ENCODE measurements at places on chromosomes 1 and 21.

GRCh38 chr1:219296430-219297355 is 123.0 kb downstream of the LYPLAL1 start:
- no peak for DNase-seq

GRCh38 chr1:33377756-33378155 is 53.1 kb downstream of the PHC2 start:
- DNase-seq = no peak

GRCh38 chr1:230248016-230248888 is 177.9 kb downstream of the PGBD5 start:
- no peak for DNase-seq

- DNase-seq = peak; percentile 53
These were observed 36.4 kb upstream of the HHAT start for GRCh38 chr1:210292231-210292871.

DNA sequence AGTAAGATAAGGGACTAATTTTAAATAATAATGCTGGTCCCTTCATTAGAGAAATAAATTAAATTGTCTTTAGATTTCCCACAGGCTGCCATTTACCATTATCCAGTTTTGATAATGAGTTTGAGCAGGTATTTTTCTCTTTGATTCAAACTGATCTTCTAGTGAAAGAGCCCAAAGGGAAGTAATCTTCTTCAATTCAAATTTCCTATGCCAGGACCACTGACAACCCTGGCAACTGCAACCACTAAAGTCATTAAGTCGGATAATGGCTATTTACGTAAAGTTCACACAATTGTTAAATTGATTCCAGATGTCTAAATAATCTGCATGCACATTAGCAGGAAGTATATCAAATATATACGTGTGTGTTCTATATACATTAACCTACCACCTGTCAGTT is 399.3 kb downstream of the PTPRC start:
- no peak for DNase-seq

- no peak for DNase-seq
These were observed 14.3 kb upstream of the WDTC1 start for GRCh38 chr1:27220096-27220495.

DNA sequence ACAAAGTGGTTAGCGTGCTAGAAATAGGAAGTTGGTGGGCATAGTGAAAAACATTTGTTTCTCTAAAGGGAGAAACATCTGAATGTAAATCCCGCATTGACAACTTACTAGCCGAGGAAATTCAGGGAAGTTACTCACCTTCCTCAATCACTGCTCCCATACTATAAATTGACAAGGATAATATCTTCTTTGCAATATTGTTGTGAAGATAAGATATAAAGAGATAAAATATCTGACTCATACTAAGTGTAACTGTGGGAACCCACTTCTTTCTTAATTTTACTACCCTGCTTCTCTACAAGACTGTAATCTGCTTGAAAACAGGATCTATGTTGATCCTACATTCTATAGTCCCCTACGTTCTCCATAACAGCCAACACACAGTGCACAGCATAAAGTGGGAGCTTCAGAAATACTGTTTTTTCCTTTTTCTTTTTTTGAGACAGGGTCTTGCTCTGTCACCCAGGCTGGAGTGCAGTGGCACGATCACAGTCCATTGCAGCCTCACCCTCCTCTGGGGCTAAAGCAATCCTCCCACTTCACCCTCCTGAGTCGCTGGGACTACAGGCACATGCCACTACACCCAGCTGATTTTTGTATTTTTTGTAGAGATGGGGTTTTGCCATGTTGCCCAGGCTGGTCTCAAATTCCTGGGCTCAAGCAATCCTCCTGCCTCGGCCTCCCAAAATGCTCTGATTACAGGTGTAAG is 57.4 kb upstream of the C1orf21 start:
- DNase-seq = no peak

DNA sequence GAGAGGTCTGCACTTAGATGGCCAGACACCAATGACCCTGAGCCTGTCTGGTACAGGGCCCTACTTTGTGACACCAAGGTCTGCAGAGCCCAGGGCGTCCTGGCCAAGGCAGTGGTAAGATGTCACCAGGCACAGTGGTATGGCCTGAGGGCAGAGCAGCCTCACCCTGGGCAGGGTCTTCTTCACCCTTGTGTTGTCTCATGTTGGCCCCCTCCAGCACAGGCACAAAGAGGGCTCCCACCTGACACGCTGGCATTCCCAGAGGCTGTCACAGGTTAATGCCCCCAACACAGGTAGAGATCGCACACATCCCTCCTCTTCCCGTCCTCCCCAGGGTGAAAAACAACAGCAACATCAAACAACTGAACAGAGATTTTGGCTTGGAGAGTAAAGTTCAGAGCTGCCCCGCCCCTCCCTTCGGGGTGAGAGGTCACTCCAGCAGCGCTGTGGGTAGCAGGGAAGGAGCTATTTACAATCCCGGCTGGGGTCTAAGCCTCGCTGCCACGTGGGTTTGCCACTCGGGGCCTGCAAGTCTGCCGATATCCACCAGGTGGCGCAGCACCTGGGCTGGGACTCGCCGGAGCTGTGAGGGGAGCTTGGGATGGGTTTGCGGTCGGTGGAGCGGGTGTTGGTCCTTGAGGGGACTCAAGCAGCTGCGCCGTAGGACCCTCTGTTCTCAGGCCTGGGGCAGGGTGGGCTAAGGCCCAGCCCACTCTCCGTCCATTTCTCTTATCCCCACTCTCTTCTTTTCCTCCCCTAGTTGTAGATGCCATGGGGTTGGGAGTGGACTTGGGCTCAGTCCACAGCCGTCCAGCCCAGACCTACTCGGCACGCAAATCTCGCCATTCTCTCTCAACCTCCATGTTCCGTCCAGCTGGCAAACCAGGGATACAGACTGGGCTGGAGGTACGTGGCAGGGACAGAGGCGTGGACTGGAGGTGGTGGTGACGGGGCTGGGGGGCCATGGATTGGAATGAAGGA is 12.7 kb downstream of the EFNA3 start:
- peak; percentile 75 for DNase-seq

- DNase-seq = no peak
These were observed 1706.6 kb downstream of the MRPL39 start for GRCh38 chr21:23900727-23901126.

GRCh38 chr1:175901076-175901836 is 157.9 kb upstream of the TNR start:
- no peak for DNase-seq

DNA sequence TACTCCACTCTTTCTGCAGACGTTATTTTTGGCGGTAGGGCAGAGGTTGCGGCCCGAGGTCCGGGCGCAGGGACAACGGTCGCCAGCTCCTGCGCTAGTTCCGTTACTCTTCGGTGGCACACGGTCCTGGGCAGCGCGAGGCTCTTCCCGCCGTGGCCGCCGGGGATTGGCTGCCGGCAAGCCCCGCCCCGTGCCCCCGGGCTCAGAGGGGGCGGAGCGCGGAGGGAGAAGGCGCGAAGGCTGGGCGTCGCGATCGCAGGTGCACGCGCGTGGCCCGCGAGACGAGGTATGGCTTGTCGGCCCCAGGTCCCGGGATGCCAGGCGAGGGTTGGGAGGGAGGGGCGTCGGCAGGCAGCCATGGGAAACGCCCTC is 518 bp upstream of the SHE start:
- no peak for DNase-seq

DNA sequence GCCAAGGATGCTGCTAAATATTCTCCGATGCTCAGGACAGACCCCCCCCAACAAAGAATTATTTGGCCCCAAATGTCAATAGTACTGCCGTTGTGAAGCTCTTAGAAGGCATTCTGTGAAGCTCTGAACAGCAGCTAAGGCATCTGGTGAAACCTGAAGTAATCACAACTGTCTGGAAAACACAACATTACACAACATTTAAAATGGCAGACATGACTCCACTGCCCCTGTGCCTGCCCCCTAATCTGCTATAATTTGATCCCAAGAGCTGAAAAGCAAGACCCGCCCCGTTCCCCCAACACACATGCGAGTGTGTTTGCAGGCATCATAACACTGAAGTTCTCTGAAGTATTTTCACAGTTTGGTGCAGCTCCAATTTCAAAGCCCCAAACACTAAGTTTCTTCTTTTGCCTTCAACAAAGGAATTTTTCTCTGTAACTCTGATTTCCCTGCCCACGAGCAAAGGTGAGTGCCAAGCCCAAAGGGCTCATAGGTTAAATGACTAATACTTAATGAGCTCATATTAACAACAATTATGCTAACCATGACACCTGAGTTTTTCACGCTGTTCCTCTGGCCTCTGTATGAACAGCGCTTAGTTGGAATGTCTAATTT is 129.2 kb downstream of the CLIC6 start:
- DNase-seq = no peak

GRCh38 chr1:193766329-193766728 is 579.9 kb upstream of the B3GALT2 start:
- no peak for DNase-seq

DNA sequence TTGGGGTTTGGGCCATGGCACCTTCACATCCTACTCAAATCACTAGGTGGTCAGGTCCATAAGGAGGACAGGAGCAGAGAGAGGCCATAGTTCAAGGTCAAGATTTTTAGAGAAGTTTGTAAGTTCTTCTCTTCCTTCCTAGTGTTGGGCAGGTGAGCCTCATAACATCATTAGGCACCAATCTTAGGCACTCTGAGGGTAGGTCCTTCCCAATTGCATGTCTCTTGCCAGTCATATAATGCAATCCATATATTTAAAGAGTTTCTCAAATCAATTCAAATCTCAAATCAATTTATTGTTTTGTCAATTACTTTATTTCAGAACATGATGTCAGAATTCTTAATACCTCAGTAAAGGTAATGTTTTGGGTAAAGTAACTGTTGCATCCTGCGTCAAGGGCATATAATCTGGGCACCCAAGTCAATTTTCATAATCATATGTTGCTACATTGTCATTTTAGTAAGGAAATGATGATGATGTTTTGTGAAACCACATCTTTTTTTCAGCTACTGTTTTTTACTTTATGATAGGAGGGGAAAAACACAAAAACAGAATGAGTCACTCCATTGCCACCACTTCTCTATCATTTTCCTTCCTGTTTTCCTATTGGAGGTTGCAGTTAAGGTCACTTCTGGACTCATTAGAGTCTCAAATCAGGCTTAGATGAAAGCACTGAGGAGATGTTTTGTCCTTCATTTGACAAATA is 122.7 kb downstream of the UCHL5 start:
- DNase-seq = no peak

- DNase-seq = no peak
These were observed 32.9 kb downstream of the ADCY10 start for GRCh38 chr1:167881069-167881468.

GRCh38 chr1:211335522-211336157 is 9.0 kb downstream of the TRAF5 start:
- no peak for DNase-seq

DNA sequence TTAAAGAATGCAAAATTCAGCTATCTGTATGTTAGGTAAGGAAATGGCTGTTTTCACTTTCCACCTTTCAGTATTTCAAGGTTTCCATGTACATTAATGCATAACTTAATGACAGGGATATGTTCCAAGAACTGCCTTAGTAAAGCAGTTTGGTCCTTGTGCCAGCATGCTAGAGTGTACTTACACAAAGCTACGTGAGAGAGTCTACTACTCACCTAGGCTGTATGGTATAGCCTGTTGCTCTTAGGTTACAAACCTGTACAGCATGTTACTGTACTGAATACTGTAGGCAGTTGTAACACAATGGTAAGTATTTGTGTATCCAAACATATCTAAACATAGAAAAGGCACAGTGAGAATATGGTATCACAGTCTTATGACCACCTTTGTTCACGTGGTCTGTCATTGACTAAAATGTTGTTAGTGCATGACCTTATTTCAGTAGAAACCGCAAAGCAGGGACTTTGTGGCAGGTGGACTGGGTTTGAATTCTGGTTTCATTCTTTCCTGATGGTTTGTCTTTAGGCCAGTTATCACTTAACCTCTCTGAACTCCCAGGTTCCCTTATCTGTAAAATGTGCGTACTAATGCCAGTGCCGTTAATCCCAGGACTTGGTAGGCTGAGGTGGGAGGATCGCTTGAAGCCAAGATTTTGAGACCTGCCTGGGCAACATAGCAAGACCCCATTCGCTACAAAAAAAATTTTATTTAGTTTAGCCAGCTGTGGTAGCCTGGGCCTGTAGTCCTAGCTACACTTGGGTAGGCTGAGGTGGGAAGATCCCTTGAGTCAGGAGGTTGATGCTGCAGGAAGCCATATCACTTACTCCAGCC is 4.9 kb downstream of the SMYD2 start:
- no peak for DNase-seq

DNA sequence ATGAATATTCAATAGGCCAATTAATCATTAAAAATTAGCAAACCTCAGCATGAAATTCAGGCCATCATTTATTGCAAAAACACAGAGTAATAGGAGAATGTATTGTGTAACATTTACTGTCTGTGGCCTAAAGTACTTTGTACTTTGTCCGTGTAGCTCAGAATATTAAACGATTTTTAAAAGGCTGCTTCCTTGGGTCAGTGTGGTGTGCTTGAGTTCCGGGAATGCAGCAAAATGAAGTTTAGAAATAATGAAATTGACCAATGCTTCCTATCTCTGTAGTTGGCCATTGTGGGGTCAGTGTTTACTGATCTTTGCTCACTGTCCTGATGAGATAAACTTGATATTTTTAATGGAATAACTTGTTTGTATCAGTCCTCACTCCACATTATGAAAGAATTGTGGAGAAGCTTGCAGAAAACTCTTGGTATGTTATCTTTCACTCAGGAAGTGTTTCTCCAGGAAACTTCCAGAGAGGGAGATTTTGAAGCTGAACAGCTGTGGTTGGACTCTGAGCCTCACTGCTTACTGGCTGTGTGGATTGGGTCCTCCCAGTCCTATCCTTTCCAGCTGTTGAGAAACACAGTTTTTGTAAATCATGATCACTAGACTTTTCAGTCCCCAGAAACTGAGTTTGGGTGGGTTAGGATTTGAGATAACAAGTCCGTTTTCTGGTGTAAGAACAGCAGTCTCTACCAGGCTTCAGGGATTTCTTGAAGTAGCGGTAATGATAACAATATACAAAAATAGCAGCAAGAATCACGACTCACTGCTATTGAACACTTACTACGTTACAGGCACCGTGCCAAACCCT is 19.2 kb upstream of the MTARC1 start:
- DNase-seq = no peak

DNA sequence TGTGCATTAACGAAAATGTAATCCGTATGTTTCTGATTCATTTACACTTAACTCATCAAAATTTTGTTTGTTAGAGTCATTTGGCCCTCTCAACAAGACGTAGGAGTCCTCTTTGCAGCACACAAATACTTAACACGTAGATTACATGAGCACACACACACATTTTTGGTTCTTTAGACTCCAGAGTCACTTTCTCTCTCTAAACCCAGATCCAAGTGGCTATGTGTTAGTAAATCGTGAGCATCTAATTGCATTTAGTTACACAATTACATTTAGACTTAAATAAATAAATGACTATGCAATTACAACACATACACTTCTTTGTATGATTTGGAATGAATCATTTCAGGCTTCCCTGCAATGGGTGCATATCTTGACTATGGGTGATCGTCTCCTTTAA is 109.0 kb upstream of the GREM2 start:
- no peak for DNase-seq

- no peak for DNase-seq
These were observed 63.8 kb downstream of the BCAR3 start for GRCh38 chr1:93617670-93618499.

All from HTR-8/SVneo (cell line).